ENCODE measurements at places on chromosomes 5 and 9.

- no peak for DNase-seq
Observed at GRCh38 chr9:94630281-94630680, 9.0 kb downstream of the FBP1 start.

GRCh38 chr9:8371686-8372085 lies 572.1 kb upstream of the DMAC1 start:
- no peak for DNase-seq

DNA sequence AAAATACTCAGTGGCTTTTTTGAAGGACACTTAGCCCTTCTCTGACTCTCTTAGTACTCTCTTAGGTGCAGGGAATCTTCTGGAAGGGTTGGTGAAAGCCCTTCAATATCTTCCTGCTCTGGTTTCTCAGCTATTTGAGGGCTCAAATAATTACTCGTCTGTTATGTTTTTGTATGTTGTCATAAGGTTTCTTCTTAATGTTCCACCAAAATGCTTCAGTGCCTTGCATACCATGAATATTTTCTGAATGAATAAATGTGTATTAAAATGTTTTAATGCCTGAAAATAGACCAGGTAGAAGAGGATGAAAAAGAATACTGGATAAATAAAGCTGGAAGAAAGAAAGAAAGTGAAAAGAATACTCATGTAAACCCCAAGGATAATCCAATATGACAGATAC lies 124.3 kb downstream of the STK32A start:
- DNase-seq: no peak

GRCh38 chr5:123012321-123012720 lies 24.2 kb downstream of the PPIC start:
- no peak for DNase-seq

DNA sequence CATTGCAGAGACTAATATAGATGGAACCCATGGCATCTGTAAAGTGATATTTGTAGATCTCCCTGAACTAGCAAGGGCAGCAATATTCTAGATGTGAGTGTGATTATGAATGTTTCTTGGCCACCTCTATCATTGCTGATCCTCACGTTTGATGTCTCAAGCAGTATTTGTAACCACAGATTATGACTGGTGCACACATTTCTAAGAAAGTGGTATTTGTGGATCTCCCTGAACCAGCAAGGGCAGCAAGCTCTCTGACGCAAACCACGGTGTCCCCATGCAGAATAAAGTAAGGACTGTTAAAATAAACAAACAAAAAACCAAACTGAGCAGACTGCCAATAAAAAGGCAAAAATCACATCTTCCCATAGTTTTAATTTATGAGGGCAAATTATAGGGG lies 301.3 kb downstream of the CSNK1G3 start:
- no peak for DNase-seq

GRCh38 chr5:142722896-142723295 lies 37.0 kb upstream of the FGF1 start:
- DNase-seq: no peak

GRCh38 chr5:157710882-157711281 lies 20.3 kb upstream of the THG1L start:
- no peak for DNase-seq

GRCh38 chr5:33227746-33228145 lies 213.0 kb upstream of the TARS1 start:
- no peak for DNase-seq

DNA sequence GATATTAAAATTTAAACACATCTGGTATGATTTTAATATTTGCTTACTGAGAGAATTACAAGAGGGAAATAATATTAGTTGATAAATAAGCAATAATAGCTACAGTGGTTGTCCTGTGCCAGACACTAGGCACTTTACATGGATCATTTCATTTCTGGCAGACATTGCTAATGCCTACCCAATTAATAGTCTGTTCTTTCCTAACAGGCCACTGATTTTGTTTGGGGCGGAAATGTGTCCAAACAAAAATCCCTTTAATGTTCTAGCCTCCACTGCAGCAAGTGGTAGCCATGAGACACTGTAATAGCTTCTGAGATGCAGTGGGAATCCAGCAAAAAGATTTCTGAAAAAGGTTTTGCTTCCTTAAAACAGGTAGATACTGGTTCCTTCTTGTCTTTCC lies 527.4 kb downstream of the CSNK1G3 start:
- no peak for DNase-seq

DNA sequence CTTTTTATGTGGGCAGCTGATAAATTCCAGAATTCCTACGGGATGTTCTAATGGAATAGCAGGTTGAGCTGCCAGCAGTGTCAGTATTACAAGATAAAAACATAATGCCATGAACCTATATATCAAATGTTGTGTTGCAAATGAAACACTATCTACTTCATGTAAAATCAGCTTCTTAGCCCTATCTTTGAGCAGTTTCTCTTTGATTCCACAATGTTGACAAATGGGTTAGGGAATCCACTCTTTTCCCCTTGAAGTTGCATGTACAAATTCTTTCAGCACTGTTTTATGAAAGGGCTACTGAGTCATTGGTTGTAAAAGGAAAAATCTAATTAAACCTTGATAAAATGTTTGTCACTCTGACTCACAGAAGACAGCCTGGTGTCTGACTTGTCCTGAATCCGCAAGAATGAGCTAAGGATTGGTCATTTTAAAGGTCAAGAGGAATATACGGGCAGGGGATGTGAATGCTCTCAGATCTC lies 950.6 kb upstream of the NUDT12 start:
- DNase-seq: no peak

DNA sequence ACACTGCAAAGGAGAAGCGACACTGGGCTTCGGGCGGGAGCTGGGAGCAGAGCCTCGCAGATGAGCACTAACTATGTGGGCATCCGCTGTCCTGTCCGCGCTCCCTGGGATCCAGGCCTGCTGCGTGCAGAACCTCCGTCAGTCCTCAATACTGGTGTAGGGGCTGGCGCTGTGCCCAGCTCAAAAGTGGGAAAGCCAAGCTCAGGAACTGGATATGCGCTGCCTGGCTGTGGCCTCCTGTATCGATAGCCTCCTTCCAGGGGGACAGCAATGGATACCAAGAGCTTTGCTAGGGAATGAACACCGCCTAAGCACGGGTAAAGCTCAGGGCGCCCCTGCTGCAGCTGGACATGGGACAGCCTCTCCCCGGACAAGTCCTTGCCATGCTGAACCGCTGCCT lies 270.4 kb downstream of the NSG2 start:
- no peak for DNase-seq

- no peak for DNase-seq
Observed at GRCh38 chr5:28632607-28633006, 1594.2 kb upstream of the CDH9 start.

DNA sequence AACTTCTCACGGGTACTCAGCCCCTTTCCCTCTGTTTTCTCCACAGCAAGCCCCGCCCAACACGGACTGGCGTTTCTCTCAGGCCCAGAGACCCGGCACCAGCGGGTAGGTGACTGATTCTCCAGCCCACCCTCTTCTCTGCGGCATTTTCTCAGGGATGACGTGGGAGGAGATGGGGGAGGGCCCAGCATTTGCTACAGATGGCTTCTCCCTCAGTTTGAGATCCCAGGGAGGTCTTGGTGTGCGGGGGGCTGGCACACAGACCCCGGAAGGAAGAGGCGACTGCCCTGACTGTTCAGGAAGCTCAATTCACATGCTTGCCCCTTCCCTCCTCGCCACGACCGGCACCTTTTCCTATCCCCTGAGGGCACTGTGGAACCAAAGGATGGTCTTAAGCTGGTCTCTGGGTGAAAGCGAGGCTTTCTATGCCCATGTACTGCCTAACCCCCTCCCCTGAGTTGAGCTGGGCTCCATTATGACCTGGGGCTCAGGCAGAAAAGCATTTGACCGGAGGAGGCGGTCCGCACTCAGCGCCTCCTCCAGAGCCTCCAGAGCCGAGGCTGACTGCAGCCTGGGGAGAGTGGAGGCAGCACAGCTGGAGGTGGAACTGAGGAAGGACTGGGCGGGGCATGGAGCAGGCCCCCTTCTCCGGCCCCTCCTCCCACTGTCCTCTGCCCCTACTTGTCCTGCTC lies 6.0 kb downstream of the PCDHGC5 start:
- DNase-seq: no peak
